CD4-positive, alpha-beta memory T cell (primary cell): ENCODE measurements at places on chromosomes 5 and 9. TPM values are rescaled to one million over a fixed set of nuclear protein-coding genes. Genes with fewer than 3 reads are reported as not detected.

- no peak for DNase-seq
Observed at GRCh38 chr5:41365369-41365768, 145.0 kb downstream of the PLCXD3 start.

DNA sequence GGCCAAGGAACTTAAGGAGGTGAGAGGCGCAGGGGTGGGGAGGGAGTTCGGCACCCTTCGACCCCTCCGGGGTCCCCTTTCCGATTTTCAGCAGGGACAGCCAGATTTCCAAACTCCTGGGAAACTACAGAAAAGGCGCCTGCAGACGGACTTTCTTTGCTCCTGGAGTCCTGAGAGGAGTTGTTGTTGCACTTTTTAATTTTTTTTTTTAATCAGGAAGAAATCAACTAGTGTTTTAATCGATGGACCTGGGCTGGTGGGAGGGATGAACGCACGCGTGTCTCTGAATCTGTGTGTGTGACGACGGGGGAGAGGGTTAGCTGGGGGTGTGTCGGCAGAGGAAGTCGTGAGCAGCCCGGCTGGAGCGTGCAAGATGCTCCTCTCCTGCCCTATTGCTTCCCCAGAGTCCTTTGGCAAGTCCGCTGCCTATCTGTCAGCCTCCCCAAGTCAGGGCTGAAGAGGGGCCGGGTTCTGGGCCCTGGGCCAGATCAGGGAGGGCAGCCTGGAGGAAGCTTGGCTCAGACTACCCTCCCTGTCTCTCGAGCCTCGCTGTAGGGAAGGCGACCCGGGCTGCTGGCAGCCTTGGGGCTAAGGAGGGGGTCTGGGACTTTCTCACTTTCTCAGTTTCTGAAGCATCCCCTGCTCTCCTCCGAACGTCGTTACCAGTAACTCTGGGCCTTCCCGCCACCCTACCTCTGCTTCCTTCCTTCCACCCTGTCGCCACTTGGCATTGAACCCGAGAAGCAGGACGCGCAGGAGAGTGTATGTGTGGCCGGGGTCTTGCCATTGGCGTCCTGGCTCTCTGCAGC, 731 bp downstream of the PRR16 start:
- DNase-seq, result no peak

DNA sequence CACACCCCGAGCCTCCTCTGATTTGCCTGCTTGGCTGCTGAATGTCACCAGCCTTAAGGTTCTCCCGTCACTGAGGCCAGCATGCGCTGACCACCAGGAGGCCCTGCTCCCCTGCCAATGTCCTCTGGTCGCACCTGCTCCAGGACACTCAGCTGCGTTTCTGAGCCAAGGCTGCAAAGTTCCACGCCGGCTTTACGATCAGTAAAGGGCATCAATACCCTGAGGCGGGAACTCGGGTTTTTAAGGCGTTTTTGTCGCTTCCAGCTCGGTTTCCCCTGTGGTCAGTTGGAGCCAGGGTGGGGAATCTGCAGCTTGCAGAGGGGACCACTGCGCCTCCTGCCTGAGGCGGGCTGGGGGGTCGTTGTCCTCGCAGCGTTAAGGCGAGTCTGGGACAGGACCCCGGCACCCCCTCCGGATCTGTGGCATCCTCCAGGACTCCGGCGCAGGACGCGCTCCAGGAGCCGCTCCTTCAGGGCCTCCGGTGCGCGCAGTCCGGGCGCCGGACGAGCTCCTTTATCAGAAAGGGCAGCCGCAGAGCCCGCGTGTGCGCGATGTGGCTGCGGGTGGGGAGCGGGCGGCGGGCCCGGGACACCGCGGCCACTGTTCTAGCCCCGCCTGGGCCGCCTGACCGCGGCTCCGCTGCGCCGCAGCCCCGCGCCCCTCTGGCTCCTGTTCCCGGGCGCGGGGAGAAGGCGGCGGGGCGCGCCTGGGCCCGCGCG, 24.1 kb upstream of the FLT4 start:
- DNase-seq, result no peak

GRCh38 chr5:91098541-91098940, 284.6 kb downstream of the ARRDC3 start:
- no peak for DNase-seq

- DNase-seq, result no peak
Observed at GRCh38 chr9:110114086-110114858, 93.7 kb downstream of the C9orf152 start.

GRCh38 chr9:127580879-127581475, 31.1 kb upstream of the STXBP1 start:
- no peak for DNase-seq

DNA sequence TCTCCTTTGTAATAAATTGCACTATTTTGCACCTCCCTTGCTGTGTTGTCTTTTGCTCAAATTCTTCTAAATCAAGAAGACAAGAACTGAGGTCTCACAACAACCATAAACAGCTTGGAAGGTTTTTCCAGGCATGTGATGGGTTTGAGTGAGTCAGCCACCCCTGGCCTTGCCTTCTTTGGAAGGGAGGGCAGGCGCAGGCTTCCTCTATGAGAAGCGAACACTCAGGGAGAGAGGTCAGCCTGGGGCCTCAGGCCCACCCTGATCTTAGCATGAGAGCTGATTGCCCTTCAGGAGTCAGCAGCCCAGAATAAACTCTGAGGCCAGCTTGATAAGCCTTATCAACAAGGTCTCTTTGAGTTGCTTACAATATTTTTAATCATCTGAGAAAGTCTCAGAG, 31.6 kb downstream of the S1PR3 start:
- DNase-seq, result no peak

DNA sequence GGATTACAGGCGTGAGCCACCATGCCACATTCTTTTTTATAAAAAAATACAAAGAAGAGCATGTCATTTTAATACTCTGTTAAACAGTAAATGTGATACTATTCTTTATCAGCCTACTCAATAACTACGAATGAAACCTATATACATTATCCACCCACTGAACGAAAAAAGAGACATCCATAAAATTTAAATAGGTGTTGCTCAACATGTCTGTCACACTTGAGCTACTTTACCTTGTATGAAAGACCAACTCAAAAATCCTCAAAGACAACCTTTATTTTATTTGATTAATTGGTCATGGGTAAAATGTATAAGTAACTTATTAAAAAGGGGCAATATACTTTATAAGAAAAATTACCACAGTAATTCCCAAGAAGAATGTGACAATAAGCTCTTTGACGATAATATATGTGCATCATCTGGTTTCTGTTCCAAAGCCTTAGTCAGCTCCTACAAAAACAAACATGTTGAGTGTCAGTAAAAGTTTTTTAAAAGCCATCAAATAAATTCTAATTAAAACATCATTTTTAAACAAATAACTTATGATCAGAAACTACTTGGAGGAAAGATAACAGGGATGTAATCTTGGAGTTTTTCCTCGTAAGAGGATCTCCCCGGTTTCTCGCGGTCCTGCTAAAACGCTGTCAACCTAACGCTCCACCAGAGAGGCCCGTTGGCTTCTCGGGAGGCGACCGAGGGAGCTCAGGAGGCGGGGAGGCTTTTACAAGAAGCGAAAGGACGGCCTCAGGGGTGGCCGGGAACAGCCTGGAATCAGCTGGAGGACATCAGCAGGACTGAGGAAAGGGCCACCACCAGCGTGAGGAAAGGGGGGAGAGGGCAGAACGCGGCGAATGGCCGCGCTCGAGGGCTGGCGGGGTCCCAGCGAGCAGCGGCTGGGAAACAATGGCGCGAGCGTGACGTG, 13.5 kb upstream of the ANKRD18B start:
- peak; percentile 33 for DNase-seq

DNA sequence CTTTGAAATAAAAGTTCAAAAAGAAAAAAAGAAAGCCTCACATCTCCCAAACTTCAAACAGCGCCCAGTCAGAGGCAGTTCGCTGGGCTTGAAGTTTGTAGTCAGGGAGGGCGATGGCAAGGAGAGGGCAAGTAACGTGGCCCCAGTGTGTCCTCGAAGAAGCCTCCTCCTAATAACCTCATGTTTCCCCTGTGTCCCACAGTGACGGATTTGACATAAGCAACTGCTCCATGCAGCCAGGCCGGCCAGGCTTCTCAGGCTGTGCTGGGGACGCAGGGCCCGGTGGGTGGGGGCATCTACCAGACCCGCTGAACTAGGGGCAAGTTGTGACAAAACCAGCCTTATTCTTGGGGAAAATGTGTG, 172.2 kb downstream of the ERCC6L2 start:
- DNase-seq, result no peak

- no peak for DNase-seq
Observed at GRCh38 chr9:4106081-4106759, 193.6 kb downstream of the GLIS3 start.

- DNase-seq, result no peak
Observed at GRCh38 chr9:123375469-123376132, 19.6 kb downstream of the CRB2 start.

- no peak for DNase-seq
Observed at GRCh38 chr5:52560366-52560765, 227.3 kb upstream of the ITGA1 start.

Gene TAL2
- total RNA-seq, result not detected

Gene ADGRD2
- not detected for total RNA-seq

Gene FCN1
- 4.6 TPM for total RNA-seq

Gene C5orf58
- not detected for total RNA-seq

Gene OTULINL
- 24.7 TPM for total RNA-seq

Gene GPR150
- 1.5 TPM for total RNA-seq
